ENCODE measurements at places on chromosomes 6 and 20. TPM values are rescaled to one million over a fixed set of nuclear protein-coding genes. Genes with fewer than 3 reads are reported as not detected.

DNA sequence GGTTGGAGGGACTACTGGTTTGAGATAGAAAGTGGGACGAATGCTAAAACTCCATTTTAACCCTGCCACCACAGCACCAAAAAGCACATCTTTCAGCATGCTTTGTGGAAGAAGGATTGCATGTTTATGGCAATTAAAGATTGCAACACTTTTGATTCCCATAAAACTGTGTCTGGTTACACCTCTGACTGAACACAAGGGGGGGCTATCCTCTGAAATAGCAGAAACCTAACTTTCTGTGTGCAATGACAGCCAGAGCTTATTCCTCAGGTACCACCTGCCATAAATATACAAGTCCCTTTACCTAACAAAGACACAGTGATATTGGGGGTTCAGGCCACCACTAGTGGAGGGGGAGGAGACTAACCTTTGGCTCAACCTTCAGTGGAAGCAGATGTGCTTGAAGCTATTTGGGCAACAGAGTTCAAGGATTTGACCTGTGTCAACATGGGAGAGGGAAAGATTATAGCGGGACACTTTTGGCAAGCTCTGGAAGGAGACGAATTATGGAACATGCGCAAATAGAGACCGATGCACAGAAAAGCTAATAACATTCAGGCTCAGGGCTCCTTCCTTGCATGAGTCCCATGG lies 9.6 kb upstream of the PLG start:
- DNase-seq: no peak

DNA sequence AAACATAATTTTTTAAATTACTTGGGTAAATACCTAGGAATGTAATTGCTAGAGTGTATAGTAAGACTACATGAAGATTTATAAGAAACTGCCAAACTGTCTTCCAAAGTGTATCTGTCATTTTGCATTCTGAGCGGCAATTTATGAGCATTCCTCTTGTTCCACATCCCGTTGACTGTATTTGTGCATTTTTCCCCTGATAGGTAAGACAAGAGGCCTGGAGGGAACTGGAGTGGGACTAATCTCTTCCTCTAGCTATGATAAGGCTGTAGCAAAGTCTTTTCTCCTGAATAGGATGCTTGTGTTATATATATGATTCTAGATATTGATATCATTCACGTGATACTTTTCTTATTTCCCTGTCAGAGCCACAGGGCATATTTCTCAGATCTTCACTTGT lies 1557.5 kb downstream of the GRIK2 start:
- no peak for DNase-seq

DNA sequence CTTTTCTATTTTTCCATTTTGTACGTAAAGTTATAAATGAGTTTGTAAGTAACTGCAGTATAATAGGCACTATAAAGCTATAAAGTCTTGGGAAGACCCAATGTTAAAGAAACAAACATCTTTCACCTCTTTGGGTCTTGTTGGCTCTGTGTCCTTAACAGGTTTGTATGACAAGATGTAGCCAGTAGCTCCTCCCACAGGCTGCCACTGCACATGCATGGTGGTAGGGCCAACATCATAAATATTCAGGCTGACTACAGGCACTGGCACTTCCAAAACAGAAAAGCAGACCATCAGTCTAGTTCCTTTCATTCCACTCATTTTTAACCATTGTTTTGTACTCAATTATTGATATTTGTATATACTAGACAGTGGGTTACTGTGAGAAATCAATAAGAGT lies 59.9 kb downstream of the COL12A1 start:
- DNase-seq: no peak

GRCh38 chr6:158703111-158703836 lies 53.4 kb downstream of the SYTL3 start:
- DNase-seq: no peak

- DNase-seq: no peak
Measured at GRCh38 chr6:119481976-119482375, 132.4 kb upstream of the MAN1A1 start.

DNA sequence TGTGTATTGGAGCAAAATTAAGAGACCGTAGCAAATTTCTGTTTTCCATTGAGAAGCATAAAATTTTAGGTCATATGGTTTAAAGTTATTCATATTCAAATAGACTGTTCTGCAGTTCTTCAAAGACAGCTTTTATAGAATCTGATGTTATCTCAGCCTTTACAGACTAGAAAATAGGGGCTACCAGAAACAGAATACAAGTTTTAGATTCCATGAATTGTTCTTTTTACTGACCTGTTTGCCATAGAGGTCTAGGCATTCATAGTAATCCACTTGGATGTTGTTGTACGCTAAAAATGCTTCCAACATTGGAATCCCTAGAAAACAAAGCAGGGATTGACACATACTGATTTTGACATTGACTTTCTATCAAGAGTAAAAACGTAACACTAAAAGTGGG lies 47.3 kb upstream of the BTBD3 start:
- DNase-seq: no peak

GRCh38 chr6:71031912-71032311 lies 75.1 kb upstream of the B3GAT2 start:
- DNase-seq: no peak

GRCh38 chr6:146891615-146892265 lies 293.0 kb downstream of the ADGB start:
- DNase-seq: no peak

GRCh38 chr6:80020381-80021120 lies 16.1 kb downstream of the TTK start:
- DNase-seq: no peak

DNA sequence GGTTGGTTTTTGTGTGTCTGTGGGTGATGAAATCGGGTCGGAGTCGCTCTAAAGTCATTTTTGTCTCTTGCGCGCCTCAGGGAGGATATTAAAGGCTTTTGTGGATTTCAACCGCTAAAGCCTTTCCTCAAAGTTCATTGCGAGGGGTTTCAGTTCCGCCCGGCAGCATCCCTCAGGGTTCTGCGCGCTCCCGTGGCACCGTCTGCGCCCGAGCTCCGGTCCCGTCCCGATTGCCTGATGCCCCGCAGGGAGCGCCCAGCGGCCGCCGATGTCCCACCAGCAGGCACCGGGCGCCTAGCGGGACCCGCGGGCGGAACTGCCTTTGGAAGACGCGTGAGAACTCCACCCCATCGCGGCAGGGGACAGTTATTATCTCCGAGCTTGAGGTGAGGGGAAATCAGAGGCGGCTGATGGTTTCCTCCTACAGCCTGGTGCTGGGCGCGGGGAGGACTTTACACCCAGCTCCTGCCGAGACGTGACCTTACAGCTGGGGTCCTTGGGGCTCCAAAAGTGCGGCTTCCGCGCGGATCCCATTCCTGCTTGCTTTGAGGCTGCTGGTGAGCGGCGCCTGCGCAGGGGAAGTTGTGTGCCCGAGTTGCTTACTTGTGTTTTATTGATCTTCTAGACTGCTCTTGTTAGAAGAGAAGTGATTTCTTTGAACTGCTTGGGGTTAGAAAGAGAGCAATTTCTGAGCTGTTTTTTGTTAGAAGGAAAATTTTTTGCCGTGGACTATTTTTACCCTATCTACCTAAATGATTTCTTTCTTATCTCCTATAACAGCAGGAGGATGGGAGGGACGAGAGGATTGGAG lies 27.1 kb downstream of the ULBP1 start:
- peak; percentile 81 for DNase-seq

ACTL10 gene
- total RNA-seq: 0.52 TPM

- DNase-seq: no peak
Measured at GRCh38 chr6:105256619-105257018, 76.8 kb upstream of the POPDC3 start.

DNA sequence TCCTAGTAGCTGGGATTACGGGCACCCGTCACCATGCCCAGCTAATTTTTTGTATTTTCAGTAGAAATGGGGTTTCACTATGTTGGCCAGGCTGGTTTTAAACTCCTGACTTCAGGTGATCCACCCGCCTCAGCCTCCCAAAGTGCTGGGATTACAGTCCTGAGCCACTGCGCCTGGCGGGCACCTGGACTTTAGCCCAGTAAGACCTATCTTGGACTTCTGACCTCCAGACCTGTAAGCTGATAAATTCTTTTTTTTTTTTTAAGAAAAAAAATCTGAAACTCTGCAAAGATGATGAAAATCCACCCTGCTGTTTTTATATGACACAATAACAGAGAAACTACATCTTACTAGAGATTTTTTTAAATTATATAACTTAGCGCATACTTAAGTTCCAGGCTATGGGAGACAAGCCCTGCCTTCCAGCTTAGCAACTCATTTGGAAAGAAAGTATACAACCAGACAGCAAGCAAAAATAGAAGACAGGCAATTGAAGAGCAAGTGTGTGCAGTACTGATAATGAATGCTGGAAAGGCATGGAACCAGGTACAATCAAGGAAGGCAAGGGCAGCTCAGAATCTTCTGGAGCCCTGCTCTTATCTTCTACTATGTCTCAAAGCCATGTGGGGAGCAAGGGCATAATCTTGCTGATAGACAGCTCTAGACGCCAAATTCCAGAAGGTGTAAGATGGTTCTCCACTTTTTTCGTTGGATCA lies 104.2 kb downstream of the CD83 start:
- no peak for DNase-seq

DNA sequence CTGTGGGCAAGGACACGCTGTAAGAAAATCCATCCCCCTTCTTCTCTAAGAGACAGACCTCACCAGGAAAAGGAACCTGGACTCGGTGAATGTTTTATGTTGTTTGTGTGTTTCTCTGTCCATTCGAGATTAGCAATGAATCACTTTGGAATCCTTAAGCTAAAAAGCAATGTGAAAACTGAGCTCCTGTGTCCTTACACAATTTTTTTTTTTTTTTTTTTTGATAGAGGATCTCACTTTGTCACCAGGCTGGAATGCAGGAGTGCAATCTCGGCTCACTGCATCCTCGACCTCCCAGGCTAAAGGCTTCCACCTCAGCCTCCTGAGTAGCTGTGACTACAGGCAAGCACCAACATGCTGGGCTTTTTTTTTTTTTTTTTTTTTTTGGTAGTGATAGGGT lies 32.1 kb downstream of the BFSP1 start:
- peak; percentile 13 for DNase-seq

- no peak for DNase-seq
Measured at GRCh38 chr20:63325021-63325471, 32.1 kb downstream of the COL20A1 start.
